ENCODE measurements at places on chromosomes 12 and 14.

DNA sequence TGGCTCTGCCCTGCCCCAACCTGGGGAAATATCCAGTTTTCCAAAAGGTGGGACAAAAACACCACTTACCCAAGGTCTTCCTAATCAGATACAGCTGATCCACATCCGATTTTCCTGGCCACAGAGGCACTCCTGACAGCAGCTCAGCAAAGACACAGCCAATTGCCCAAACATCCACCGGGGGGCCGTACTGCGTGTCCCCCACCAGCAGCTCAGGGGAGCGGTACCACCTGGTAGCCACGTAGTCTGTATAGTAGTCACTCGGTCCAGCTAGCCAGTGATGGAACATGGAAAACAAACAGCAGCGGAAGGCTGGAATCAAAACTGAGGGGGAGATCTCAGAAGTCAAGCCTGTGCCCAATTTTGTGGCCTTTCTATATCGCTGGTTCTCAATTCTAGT lies 28.8 kb downstream of the DMAC2L start:
- DNase-seq: no peak

GRCh38 chr12:107233551-107233950 lies 140.2 kb upstream of the CRY1 start:
- no peak for DNase-seq

DNA sequence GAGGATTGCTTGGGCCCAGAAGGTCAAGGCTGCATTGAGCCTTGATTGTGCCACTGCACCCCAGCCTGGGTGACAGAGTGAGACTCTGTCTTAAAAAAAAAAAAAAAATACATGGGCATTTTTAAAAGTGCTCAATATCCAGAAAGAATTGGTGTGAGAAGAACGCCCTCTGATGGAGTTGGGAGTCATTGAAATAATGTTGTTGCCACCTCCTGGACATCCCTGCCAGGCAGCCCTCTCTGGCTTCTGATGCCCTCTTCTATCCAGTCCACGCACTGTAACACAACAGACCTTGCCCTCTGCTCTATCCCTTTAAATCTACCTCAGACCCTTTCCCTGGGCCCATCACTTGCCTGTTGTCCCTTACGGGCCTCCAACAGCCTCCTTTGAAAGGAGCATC lies 4.9 kb downstream of the PTGDR start:
- DNase-seq: no peak

DNA sequence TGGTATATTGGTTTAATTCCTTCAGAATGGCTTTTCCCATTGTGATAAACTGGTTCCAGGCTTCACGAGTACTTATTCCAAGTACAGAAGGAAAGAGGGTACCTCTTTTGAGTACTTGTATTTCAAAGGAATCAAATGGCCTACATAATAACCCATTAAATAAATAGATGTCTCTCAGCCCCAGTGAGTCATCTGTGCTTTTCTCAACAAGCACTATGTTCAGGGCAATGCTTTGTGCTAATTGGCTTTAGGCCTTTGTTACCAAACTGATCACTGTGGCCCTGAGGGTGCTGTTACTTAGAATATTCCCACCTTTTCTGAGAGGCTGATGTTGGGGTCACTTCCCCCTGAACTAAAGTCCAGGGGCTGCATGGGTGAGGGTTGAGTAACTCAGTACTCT lies 107.1 kb downstream of the LRRK2 start:
- DNase-seq: no peak

- DNase-seq: no peak
Observed at GRCh38 chr12:94165138-94165537, 16.8 kb downstream of the PLXNC1 start.

- DNase-seq: peak; percentile 27
Observed at GRCh38 chr12:48997719-48998496, 1.3 kb downstream of the DDN start.

- no peak for DNase-seq
Observed at GRCh38 chr12:4914720-4915119, 5.0 kb downstream of the KCNA1 start.

GRCh38 chr12:6088921-6089747 lies 35.3 kb downstream of the VWF start:
- no peak for DNase-seq

DNA sequence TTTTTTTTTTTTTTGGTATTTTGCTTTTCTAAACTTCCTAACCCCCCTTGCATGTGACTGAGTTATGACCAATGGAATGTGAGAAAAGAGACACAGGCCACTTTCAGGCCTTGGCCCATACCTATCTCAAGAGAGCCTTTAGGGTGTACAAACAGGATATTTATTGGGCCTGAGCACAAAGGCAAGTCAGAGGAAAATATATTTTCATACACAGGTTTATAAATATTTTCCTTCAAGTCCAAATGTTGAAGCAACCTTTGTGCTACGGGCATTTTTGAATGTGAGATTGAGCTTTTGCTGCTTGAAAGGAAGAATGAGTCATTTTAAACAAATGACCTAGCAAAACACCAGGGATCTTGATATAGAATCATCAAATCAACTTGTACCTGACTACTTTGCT lies 228.6 kb upstream of the E2F7 start:
- no peak for DNase-seq

- DNase-seq: no peak
Observed at GRCh38 chr12:4506430-4506829, 32.3 kb upstream of the RAD51AP1 start.

- no peak for DNase-seq
Observed at GRCh38 chr12:51851413-51852124, 3.1 kb upstream of the FIGNL2 start.

GRCh38 chr14:101072945-101073597 lies 169.5 kb upstream of the RTL1 start:
- DNase-seq: no peak

DNA sequence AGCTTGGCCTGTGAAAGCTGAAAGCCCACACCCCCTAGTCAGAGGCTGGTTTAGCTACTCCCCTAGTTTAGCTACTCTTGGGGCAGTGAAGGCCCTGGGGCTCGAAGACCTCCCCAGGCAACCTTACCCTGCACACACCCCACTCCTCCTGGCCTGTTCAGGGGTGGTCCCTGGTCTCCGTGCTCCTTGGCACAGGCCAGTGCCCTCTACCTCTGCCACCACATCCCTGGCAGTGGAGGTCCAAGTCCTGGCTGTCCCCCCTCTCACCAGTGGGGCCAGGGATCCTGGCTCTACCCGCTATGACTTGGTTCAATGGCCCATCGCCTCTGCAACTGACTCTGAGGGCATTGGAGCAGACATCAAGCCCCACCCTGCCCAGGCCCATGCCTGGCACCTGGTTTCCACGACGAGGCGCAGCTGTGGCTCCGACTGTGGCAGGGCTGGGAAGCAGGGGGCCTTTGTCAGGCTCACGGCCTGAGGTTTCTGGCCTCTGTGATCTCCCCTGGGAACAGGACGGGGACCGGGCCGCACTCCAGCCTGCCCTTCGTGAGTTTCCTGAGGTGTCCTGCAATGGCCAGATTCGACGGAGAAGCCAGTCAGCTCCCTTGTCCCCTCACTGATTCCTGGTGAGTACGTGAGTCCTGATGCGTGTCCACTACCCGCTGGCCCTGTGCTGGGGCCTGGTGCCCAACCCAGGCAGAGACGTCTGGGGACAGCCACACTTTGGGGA lies 5.7 kb downstream of the TMEM121 start:
- DNase-seq: no peak

DNA sequence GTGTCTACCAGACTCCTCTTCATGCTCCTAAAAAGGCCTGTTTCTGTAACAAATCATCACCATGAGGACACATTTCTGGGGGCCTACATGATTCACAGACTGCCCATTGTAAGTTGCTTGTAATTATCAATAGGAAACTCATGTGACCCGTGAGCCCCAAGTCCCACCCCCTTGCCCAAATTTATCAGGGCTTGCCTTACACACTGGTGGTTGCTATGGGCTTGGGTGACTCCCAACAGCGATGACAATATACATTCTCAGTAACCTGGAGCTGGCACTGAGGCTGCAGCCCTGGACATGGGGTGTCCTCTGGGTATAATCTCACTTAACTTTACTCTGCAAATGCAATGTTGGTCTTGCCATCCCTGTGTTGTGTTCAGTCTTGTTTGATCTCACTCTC lies 149.2 kb downstream of the NRXN3 start:
- no peak for DNase-seq

DNA sequence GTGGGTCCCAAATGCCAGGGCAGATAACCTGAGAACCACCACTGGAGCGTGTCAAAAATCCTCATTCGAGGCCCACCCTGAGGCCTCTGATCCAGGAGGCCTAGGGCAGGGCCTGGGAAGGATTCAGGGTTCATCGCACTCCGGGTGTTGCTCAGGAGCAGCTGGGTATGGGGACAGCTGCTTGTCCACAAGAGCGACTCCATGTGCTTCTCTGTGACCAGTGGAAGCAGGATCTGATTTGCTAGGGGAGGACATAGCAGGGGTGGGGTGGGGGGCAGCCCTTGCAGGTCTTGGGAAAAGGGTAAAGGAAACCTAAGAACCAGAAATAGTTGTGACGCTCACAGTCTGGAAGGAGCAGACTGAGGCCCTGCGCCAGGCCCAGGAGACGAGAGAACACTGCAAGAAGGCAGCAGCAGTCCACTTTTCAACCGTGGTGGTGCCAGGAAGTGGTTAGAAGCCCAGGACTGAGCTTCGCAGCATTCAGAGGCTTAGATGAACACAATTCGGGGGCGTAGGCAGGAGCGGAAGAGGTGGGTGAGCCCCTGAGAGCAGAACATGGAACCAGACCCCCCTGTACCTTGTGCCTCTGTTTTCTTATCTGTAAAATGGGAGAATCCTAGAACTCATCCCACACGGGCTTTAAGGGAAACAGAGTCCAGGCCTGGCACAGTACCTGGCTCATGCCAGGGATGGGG lies 33.7 kb downstream of the ITPK1 start:
- peak; percentile 17 for DNase-seq

GRCh38 chr12:10151621-10152020 lies 20.3 kb downstream of the OLR1 start:
- no peak for DNase-seq

GRCh38 chr12:28535216-28535615 lies 345.0 kb downstream of the CCDC91 start:
- no peak for DNase-seq

- peak; percentile 16 for DNase-seq
Observed at GRCh38 chr14:71594821-71595220, 337.4 kb upstream of the RGS6 start.

GRCh38 chr12:74166096-74166495 lies 371.5 kb upstream of the ATXN7L3B start:
- no peak for DNase-seq

All from CD4-positive, alpha-beta T cell treated with Interleukin-17A for 4 hours (primary cell).